ENCODE measurements at places on chromosomes 6 and 20.

GRCh38 chr6:12442455-12442854, 152.3 kb downstream of the EDN1 start:
- DNase-seq, result no peak

- no peak for DNase-seq
These were observed 83.5 kb downstream of the ASXL1 start for GRCh38 chr20:32441638-32442037.

DNA sequence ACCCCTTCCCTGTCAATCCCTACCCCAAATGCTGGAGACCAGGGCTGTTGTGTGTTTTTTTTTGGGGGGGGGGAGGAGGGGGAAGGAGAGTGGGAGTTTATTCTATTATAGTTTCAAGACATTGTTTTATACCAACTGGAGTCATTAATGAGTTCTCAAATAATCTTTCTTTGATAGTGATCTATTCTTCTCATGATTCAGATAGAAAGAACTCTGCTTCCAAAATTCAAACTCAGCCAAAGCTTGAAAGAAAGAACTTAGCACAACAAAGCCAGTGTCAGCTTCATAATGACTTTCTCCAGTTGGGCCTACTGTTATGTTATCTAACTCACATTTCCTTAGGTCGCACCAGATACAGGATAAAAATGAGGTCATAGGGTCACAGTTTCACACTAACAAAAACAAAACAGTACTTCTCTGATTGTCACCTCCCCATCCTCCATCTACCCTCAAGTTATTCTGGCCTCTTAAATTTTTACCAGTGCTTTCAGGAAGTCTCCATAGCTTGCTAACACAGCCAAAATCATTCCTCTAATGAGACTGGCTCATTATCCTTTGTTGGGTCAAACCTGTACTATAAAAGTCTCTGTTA, 19.0 kb upstream of the MAP3K7 start:
- no peak for DNase-seq

- DNase-seq, result no peak
These were observed 34.4 kb upstream of the PTPN1 start for GRCh38 chr20:50475681-50476292.

- DNase-seq, result no peak
These were observed 6.1 kb downstream of the KLHL31 start for GRCh38 chr6:53659458-53659857.

GRCh38 chr20:2745060-2745910, 52.7 kb downstream of the EBF4 start:
- peak; percentile 85 for DNase-seq

DNA sequence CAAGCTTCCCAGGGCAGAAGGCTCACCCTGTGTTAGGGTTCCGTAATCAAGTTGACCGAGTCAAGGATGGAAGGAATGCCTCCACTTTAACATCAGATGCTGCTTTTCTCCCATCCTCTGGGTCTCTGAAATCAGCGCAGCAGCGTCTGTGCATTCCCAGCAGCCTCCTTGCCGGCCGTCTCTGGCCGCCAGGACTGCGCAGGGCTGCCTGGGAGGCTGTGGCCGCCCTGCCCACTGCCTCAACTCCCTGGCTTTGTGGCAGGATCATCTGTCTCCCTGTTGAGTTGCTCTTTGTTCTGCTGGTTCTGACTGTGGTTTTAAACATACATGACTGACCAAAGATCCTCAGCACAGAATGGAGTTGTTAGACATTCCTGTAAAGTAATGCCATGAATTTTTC, 56.5 kb downstream of the DLL1 start:
- no peak for DNase-seq

GRCh38 chr6:138465007-138465645, 34.2 kb downstream of the NHSL1 start:
- no peak for DNase-seq

- DNase-seq, result no peak
These were observed 1.4 kb downstream of the JPH2 start for GRCh38 chr20:44185574-44185973.

DNA sequence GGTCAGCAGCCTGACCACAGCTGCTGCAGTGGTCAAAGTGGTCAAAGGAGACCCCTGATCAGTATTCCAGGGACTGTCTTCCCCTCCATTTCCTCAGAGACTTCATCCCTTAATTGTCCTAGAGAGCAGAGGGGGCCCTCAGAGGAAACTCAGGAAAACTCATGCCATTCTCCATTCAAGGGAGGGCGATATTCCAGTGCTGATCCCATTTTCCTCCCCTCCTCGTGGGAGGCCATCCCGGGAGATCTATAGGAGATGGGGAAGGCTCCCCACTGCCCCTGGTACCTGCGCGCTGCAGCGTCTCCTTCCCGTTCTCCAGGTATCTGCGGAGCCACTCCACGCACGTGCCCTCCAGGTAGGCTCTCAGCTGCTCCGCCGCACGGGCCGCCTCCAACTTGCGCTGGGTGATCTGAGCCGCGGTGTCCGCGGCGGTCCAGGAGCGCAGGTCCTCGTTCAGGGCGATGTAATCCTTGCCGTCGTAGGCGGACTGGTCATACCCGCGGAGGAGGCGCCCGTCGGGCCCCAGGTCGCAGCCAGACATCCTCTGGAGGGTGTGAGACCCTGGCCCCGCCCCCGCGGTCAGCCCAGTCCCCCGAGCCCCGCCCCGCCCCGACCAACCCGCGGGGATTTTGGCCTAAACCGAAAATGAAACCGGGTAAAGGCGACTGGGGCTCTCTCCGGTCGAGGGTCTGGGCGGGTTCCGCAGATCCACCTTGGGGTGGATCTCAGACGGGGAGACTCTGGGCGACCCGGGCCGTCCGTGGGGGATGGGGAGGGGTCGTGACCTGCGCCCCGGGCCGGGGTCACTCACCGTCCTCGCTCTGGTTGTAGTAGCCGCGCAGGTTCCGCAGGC, 878 bp downstream of the HLA-C start:
- peak; percentile 66 for DNase-seq

DNA sequence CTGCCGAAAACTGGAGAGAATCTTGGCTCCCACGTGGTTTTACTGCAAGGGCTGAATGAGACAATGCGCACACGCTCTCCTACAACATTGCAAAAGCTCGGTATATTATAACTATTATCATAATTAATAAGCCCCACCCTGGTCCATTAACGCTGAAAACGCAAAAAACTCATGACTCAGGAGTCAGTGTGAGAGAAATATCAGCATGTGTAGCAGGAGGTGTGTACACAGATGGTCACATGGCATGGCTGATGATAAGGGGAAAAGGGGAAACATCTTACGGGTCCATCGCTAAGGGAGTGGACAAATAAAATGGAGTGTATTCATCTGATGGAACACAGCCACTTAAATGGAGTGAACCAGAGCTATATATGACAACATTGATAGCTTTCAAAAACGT, 29.2 kb downstream of the CDH22 start:
- no peak for DNase-seq

GRCh38 chr6:1778686-1779235, 169.0 kb downstream of the FOXC1 start:
- DNase-seq, result no peak

GRCh38 chr6:165926378-165926777, 241.3 kb downstream of the TBXT start:
- no peak for DNase-seq

DNA sequence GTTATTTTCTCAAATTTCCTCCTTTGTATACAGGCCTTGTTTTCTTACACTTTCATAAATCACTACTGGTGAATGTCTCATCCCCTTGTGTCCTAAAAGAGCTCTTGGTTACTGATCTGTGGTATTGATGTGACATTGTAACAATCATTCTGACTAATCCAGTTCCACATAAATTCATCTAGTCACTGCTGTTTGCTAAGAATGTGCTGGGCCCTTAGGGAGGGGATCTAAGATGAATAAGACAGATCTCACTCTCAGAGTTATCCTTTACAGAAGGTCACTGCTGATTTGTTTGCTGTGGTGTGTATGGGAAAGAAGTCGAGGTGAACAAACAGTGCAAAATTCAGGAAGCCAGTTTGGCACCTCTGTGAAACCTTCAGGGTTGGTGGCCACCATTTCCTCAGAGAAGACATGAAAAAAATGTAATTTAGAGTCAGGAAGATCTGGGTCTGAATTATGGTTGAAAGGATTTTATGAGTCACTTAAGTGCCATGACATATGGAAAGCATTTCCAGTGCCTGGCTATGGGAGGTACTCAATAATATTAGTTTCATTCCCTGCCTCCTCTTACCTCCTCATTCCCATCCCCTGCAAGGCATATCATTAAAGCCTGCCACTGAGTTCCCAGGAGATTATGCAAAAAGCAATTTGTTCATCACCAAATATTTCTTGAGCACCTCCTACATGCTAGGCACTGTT, 121.8 kb downstream of the COL9A1 start:
- no peak for DNase-seq

DNA sequence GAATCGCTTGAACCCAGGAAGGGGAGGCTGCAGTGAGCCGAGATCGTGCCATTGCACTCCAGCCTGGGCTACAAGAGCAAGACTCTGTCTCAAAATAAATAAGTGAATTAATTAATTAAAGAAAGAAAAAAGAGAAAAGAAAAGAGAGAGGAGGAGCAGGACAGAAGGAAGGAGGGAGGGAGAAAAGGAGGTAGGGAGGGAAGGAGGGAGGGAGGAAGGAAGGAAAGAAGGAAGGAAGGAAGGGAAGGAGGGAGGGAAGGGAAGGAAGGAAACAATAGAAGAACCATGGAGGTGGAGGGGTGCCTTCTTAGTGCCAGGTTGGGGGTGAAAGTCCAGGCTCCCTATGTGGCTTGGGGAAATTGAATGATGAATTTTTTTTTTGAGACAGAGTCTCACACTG, 6.5 kb upstream of the AHCY start:
- DNase-seq, result no peak

GRCh38 chr20:45972500-45973183, 639 bp upstream of the ZNF335 start:
- peak; percentile 95 for DNase-seq

DNA sequence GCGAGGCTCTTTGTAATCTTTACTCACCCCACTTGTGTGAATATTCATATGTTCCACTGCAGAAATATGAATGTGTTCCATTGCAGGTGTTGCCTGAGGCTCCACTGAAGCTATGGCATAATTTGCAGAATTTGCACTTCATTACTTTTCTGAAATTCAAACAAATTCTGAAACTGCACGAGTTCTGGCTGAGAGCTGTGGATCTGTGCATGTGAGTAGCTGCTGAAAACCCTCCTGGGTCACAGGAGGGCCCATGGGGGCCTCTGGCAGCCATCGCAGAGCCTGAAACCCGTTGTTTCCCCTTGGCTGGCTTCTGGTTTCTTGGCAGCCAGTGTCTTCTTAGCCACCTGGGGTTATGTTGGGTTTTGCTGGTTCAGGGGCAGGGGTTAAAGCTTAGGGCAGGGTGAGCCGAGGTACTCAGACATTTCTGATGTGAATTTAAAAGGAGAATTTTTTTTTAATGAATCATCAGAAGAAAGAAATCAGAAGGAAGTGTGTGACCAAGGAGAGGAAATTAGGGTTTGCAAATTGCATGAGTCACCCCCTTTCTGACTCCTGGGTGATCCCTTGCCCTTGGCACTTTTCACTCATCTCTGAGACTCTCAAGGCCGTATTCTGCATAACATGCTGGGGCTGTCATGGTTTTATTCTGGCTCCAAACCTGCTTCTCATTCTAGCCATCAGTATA, 40.6 kb downstream of the TOX2 start:
- DNase-seq, result peak; percentile 91

GRCh38 chr6:147447835-147448611, 60.5 kb upstream of the SAMD5 start:
- no peak for DNase-seq

GRCh38 chr6:15654250-15654649, 8.6 kb downstream of the DTNBP1 start:
- no peak for DNase-seq

- DNase-seq, result no peak
These were observed 469.8 kb upstream of the SOX4 start for GRCh38 chr6:21123507-21124436.

DNA sequence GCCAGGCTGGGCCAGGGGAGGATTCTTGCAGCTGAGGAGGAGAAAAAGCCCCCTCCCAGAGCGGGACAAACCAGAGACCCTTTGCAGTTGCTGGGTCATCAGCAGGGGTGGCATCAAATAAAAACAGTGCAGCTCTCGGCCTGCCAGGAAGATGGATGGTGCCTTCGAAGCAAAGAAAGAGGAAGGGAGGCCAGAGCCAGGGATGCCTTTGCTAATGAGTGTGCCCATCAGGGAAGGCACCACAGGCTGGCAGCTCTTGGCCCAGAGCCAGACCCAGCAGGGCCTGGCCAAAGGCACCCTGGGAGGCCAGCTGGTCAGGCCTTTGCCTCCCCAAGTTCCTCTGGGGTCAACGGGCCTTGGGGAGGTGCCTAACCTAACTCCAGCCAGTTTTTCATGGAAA, 26.3 kb upstream of the ZNF318 start:
- DNase-seq, result peak; percentile 15

DNA sequence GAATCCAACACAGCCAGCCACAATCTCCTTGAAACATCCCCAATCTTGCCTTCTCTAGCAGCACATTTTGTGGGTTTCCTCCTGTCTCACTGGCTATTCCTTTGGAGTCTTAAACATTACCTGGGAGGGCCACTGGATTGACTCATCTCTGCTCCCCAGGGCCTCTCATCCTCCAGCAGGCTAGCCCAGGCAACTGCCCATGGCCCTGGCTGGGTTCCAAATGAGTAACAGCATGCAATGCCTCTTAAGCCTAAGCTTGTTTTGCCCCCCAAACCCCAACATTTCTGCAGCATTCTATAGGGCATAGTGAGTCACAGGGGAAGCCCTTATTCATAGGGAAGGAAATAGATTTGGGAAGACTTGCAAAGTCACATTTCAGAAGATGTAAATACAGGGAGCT, 204.9 kb downstream of the FOXA2 start:
- DNase-seq, result peak; percentile 43

DNA sequence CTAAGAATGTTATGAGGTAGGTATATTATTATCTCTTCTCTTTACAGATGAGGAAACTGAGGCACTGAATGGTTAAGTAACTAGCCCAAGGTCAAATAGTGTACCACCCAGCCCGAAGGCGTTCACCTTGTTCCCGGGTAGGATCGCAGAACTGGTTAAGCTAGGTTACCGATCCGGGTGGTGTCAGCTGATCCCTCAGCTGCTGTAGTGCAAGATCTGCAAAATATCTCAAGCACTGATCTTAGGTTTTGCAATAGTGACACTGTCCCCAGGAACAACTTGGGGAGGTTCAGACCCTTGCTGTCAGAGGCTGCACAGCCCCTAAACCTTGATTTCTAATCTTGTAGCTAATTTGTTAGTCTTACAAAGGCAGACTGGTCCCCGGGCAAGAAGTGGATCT, 28.1 kb downstream of the SLC52A3 start:
- DNase-seq, result no peak

DNA sequence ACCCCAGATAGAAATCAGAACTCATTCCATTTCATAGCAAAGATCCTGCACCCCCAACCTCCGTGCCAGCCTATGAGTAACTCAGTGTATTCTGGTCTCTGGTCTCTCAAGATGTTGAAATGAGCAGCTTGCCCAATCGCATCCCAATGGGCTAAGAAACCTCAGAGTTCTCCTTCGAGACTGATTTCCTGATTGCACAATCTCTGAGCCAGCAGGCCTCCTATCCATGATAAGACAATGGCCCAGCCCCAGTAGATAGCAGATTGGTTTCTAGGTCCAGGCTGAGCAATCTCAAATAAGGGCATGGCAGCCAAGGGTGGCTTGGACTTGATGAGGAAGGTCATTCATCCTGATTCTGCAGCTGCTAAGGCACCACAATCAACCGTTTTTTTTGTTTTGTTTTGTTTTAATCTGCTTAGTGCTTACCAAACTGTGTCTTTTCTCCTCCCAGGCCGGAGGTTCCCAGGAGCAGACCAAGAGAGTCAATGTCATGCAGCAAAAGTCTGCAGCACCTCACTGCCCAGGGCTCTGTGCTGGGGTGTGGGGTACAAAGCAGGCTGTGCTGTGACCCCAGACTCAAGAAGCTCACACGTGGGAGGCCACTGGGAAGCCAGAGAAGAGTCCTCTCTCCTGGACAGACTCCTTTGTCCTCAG, 125.1 kb upstream of the NXT1 start:
- DNase-seq, result no peak

GRCh38 chr6:20790032-20790791, 256.0 kb downstream of the CDKAL1 start:
- no peak for DNase-seq

Data from RPMI8226 (cell line).